ENCODE measurements at places on chromosomes 3 and 15.
A peak's percentile ranks its signal among the peaks of the same experiment; 100 is the strongest.

DNA sequence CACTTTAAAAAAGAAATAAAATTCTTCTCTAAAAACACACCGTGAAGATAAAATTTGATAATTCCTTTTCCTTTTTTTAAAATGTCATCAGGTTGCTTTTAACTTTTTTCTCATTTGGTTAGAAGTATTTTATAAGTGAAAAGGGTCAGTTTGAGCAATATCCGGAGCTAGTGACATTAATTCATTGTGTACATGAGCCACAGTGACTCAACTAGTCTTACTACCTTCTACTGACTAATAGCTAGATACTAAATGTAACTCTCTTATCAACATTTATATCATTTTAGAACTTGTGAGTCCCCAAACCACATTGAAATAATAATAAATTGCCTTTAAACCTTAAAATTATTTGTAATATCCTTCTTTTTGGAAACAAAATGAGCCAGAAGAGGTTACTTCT, 101.2 kb upstream of the ZBTB20 start:
- no peak for DNase-seq

DNA sequence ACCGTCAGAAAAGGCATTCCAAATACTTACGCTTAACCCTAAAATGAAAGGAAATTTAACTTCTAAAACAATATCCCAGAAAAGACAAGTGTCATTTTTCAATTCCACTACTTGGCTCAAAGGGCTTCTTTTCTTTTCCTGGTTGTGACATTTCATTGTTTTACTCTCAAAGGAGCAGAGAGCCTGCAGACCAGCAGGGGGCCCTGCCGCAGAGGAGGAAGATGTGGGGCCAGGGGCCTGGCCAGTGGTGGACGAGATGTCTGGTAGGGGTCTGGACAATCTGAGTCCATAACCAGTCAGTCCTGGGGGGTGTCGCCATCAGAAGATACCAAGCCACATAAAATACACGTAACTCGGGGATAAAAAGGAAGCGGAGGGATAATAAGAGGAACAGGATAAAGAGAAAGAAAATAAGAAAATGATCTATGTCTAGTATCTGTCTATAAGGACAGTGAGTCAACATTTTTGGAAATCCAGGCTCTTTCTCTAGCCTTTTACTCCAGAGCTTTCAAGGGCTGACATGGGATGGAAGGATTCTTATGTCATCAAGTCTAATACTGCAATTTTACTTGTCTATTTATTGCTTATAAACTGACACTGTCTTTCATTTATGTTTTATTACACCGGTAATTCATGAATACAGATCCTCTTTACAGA, 54.2 kb upstream of the ARHGEF3 start:
- no peak for DNase-seq

GRCh38 chr3:184354121-184354728, 7.2 kb downstream of the CLCN2 start:
- DNase-seq: peak; percentile 51

DNA sequence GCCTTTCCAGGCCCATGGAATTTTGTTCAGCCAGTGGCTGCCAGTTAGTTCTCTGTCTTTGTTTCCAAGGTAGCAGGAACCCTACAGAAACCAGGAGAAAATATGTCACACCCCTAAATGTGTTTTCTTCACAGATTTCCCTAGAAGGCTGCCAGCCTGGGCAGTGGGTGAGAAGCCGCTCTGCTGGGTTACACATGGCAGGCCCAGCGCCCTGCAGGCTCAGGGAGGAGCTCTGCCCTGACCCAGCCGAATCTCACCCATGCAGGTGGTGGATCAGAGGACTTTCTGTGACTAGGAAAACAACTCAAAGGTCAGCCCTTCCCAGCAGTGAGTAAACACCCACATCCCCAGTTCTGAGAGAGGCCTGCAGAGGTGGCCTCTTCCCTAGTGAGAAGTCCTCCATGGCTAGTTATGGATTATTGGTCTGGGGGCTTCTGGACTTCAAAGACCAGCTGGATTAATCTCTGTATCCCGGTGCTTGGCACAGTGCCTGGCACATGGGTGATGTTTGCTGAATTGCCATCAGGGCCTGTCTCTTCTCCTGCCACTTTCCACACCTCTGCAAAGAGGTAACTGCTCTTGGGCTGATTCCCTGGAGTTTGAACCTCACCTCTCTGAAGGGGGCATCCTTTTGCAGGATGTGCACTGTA, 34.7 kb upstream of the BDH1 start:
- DNase-seq: no peak

GRCh38 chr3:9097495-9097894, 134.2 kb upstream of the RAD18 start:
- DNase-seq: no peak

DNA sequence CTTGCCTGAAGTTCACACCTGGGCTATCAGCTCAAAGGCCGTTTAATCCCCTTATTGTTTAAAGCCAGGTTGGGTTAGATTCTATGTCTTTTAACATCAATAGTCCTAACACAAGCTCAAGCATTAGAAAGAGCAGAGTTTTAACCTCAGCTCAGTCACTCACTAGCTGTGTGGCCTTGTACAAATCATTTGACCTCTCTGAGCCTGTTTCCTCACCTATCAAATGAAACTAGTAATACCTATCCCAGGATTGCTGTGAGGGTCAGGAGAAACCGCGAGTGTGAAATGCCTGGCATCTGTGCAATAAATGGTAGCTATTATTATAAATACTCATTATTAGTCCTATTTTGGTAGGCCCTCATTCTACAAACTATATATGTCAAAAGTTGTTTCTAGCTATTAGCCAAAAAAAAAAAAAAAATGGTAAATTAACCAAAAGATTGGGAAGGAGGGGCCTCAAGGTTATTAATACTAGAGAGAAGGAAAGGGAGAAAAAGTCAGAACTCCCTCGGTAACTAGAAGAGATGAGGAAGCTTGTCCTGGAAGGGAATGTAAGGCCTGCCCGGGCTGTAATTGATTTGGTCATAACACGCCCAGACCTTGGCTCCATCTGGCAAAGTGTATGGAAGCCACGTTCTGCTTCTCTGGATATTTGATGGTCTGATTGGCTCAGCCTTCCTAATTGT, 510.5 kb upstream of the PROK2 start:
- DNase-seq: no peak

DNA sequence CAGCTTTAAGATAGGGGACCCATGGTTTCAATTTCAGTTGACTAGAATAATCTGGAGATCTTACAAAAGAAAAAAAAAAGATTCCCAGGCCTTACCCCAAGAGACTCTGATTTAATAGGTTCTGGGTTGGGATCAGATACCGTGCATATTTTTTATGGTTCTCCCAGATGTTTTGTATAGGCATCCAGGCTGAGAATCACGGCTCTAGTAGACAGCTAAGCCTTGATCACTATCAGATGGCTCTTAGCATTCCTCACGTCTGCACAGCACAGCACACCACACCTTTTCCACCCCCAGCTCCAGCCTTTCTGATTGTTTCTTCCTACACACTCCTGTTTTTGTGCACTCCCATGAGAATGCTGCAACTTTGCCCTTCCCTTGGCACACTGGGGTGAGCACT, 40.8 kb downstream of the TMEM45A start:
- no peak for DNase-seq

- no peak for DNase-seq
Measured at GRCh38 chr3:133712017-133712416, 34.2 kb upstream of the TF start.

DNA sequence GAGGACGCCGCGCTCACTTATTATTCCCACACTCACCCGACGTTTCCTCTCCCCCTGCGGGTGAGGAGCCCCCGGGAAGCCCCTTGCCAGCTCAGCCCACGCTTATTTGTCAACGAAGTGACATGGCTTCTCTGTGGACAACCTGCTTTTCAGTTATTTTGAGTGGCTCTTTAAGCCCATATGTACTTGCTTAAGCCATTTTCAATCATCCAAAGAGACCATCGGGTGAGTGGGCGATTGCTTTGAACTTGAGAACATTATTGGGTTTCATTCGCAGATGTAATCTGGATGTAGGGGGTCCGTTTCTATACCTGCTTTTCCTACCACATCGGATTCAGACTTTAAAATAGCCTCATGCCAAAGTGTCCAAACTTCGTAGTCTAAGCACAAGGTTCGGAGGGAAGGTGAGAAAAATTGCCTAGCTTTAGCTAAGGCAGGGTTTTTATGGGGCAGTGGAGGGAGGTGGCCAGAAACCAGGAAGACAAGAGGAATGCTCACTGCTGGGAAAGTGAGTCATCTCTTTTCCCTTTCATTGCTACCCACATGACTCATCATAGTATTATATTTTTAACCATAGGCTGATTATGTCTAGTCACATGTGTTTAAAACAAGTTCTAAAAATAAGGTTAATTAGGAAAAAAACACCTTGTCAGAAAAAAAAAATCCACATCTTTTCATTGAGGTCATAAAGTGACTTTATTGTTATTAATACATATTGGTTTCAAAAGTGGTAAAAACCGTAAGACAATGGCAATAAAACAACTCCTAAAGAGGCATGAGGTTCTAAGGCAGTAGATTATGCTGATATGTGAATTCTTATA, 773.1 kb upstream of the NR2F2 start:
- no peak for DNase-seq

DNA sequence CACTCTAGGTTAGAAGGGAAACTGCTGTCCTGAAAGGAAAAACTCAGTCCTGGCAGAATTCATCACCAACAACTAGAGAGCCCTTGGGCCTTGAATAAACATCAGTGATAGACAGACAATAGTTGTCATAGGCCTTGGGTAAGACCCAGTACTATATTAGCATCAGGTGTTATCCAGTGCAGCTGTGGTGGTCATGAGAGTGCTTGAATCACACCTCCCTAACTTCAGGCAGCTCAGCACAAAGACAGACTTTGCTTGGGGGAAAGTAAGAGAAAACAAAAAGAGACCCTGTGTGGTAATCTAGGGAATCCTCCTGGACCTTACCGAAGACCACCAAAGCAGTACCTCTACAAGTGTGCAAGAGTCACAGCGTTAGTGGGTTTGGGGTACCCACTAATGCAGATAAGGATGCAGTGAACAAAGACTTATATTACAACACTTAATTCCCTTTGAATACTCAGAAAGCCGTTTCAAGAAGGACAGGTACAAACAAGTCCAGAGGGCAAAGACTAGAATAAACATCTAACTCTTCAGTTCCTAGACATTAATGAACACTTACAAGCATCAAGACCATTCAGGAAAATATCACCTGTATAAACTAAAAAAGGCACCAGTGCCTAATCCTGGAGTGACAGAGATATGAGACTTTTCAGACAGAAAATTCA, 332.3 kb upstream of the EPHA3 start:
- DNase-seq: no peak

GRCh38 chr15:26892678-26893077, 25.8 kb downstream of the GABRA5 start:
- no peak for DNase-seq

GRCh38 chr15:101675796-101676582, 23.8 kb upstream of the TM2D3 start:
- DNase-seq: no peak

- DNase-seq: no peak
Measured at GRCh38 chr15:44102675-44103254, 92.3 kb downstream of the FRMD5 start.

DNA sequence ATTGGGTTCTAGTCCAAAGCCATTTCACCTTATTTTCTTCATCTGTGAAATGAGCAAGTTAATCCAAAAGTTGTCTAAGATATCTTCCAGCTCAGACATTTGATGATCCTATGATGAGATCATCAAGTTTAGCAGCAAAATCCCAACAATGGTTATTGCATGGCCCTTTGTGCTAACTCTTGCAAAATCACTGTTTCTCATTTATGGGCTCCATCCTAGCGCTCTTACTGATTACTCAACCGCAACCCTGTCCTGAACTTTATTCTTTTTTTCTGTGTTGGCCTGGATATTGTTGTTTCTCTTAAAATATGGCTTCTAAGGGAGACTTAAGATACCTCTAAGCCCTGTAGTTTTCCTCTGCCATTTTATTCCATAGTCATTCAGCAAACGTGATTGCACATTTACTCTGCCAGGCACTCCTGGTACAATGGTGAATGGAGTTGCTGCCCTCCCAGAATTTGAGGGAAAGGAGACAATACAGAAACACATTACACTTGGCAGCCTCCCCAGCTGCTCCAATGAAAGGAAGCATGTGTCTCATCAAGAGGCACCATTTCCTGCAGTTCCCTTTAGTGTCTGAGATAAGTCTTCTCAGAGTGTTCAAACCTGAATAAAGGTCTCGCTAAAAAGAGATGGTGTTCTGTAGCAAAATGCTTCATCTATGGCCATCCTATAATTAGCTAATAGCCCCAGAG, 4.4 kb downstream of the GXYLT2 start:
- no peak for DNase-seq

GRCh38 chr15:65611888-65612615, 1.1 kb upstream of the INTS14 start:
- no peak for DNase-seq

DNA sequence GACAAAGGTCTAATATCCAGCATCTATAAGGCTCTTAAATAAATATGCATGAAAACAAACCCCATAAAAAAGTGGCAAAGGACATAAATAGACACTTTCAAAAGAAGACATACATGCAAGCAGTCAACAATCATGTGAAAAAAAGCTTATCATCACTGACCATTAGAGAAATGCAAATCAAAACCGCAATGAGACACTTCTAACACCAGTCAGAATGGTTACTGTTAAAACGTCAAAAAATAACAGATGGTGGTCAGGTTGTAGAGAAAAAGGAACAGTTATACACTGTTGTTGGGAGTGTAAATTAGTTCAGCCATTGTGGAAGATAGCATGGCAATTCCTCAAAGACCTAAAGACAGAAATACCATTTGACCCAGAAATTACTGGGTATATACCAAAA, 440.7 kb upstream of the KCNMB2 start:
- DNase-seq: no peak

GRCh38 chr3:133895208-133896001, at the start of gene RAB6B:
TSS of gene RAB6B (minus strand) at chr3:133895882. CDS start at chr3:133895466, 416 bp downstream.
- no peak for DNase-seq
